Astrocyte (in vitro differentiated cells and primary cell): ENCODE measurements at places on chromosomes 7 and 10. TPM values are rescaled to one million over a fixed set of nuclear protein-coding genes. Genes with fewer than 3 reads are reported as not detected.
A peak's percentile ranks its signal among the peaks of the same experiment; 100 is the strongest.

- DNase-seq: no peak
- peaks cover 10% of the 10 kb centered on the region for H3K4me1 ChIP-seq
- no peak overlapping the region for H3K27ac ChIP-seq
- H3K36me3 ChIP-seq: no peaks in the 10 kb centered on the region
- no peak overlapping the region for H3K4me3 ChIP-seq
- peaks cover 2% of the 10 kb centered on the region for H3K27me3 ChIP-seq
Observed at GRCh38 chr7:29138588-29138987, 7.7 kb downstream of the CPVL start.

DNA sequence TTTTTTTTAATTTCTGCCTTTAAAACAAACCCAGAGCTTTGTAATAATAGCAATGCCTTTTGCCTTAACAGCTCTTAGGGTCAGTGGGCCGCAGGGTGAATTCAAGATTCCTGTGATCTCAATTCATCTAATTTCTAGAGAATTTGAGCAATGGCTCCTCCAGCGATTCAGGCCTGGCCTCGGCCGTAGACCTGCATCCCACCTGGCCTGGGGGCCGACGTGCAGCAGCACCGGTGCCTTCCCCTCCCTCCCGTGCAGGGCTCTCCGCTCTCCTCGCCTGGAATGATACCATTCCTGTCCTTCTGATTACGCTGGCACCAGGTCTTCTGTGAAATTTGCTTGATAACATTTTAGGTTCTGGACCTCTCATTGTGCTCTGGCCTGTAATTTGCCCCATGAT lies 172.5 kb downstream of the ADARB2 start:
- no peaks in the 10 kb centered on the region for H3K4me1 ChIP-seq
- H3K36me3 ChIP-seq: no peaks in the 10 kb centered on the region
- H3K4me3 ChIP-seq: no peak overlapping the region
- no peak for DNase-seq
- no peaks in the 10 kb centered on the region for H3K27me3 ChIP-seq

GRCh38 chr7:65832281-65832680 lies 40.6 kb upstream of the VKORC1L1 start:
- H3K27ac ChIP-seq: no peak overlapping the region
- no peak overlapping the region for H3K4me3 ChIP-seq
- DNase-seq: peak; percentile 37
- H3K36me3 ChIP-seq: no peaks in the 10 kb centered on the region
- H3K27me3 ChIP-seq: no peaks in the 10 kb centered on the region
- H3K4me1 ChIP-seq: no peaks in the 10 kb centered on the region

- no peak for DNase-seq
- no peak overlapping the region for H3K4me3 ChIP-seq
- peaks cover 46% of the 10 kb centered on the region for H3K36me3 ChIP-seq
- peaks cover 31% of the 10 kb centered on the region for H3K4me1 ChIP-seq
- no peaks in the 10 kb centered on the region for H3K27me3 ChIP-seq
Observed at GRCh38 chr10:13792006-13792405, 205.2 kb downstream of the PRPF18 start.

DNA sequence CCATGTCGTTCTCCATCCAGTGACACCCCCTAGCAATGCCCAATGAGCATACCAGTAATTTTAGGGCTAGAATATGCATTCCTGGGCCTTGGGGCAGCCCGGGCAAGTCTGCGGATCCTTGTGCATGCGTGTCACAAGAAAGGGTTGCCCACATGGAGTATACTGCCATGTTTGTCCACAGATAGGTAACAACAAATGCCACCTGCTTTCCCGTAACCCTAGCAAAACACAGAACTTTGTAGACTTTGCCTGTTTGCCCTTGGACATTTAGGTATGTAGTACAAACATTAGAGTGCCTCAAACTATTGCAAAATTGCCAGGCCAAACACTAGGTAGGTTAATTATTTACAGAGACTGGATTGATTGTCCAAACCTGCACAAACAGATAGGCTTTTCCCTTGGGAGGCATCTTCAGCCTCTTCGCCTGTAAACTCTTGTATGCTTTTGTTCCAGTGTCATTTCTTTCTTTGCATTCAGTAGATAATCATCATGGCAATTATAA lies 117.0 kb downstream of the ADCY1 start:
- no peak overlapping the region for H3K27ac ChIP-seq
- H3K27me3 ChIP-seq: no peaks in the 10 kb centered on the region
- H3K4me1 ChIP-seq: peaks cover 17% of the 10 kb centered on the region
- DNase-seq: no peak
- H3K36me3 ChIP-seq: no peaks in the 10 kb centered on the region

GRCh38 chr7:41720046-41720445 lies 17.2 kb upstream of the INHBA start:
- H3K4me1 ChIP-seq: no peaks in the 10 kb centered on the region
- no peak overlapping the region for H3K4me3 ChIP-seq
- no peaks in the 10 kb centered on the region for H3K36me3 ChIP-seq
- H3K27ac ChIP-seq: no peak overlapping the region
- DNase-seq: no peak
- H3K27me3 ChIP-seq: no peaks in the 10 kb centered on the region

- no peaks in the 10 kb centered on the region for H3K36me3 ChIP-seq
- no peak for DNase-seq
- no peak overlapping the region for H3K27ac ChIP-seq
- H3K27me3 ChIP-seq: no peaks in the 10 kb centered on the region
- no peaks in the 10 kb centered on the region for H3K4me1 ChIP-seq
- H3K4me3 ChIP-seq: no peak overlapping the region
Observed at GRCh38 chr7:10476642-10477041, 497.0 kb upstream of the PHF14 start.

DNA sequence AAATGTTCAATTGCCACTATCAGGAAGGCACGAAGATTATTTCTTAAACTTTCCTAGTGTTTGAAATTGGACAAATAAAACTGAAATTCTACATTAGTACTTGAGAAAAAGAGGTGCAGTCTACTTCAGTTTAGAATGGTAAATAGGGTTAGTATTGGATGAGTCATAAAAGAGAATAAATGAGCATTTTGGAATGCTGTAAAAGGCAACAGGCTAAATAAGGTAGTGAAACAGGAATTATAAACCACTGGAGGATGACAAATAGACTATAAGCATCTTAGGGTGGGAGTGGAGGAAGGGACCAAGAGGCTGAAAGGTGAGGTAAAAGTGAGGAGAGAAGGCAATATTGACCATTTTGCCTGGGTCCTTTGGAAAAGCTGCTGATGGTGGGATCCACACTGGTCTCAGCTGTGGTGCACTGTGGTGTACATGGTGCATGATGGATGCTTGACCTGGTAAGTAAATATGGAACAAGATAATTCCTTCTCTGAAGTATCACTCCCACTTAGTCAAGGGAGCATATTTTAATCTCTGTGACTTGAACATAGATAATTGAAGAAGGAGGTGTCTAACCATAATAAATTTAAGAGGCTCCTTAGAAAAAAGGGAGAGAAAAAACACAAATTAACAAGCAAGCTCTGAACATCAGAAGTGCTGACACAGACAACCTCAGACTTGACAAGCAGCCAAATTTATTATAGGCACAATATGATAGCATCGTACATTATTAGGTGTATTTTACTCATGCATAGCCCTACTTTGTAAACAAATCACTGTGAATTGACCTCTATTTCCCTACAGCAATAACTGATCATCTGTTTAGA lies 76.4 kb upstream of the SCIN start:
- H3K4me3 ChIP-seq: no peak overlapping the region
- no peaks in the 10 kb centered on the region for H3K4me1 ChIP-seq
- H3K27me3 ChIP-seq: no peaks in the 10 kb centered on the region
- H3K36me3 ChIP-seq: no peaks in the 10 kb centered on the region

DNA sequence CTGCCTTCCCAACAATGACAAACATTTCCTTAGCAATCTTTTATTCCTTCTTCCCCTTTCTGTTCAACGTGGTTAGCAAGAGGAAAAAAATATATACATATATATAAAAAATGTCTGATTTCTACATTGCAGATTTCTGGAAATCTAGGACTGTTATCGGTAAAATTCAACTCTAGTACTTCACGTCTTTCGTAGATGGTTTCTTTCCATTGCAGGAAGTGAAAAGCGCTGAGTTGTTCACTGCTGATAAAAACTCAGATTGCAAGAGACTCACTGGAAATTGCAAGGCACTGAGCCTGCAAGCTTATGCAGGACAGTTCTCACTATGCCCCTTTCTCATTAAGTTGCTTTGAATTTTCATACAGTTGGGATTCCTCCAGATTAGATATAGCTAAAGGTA lies 23.9 kb downstream of the KIN start:
- H3K27me3 ChIP-seq: no peaks in the 10 kb centered on the region
- DNase-seq: peak; percentile 26
- H3K36me3 ChIP-seq: peaks cover 47% of the 10 kb centered on the region
- H3K4me3 ChIP-seq: no peak overlapping the region

DNA sequence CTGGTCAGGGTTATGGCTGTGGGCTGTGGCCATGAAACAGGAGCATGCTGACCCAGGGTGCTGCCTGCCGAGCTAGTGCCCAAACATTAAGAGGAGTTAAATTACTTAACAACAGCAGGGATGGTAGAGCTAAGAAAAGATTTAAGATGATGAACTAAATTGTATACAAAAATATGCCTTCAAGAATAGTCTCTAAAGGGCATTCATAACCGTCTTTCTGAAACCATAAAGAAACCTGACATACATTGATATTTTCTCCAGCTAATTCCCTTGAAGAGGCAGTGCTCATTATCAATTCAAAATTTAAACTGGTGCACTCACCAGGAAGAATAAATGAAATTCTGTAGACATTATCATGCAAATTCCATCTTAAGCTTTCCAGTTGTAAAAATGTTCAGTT lies 265.8 kb upstream of the TAC1 start:
- no peaks in the 10 kb centered on the region for H3K36me3 ChIP-seq
- H3K27me3 ChIP-seq: no peaks in the 10 kb centered on the region
- no peak overlapping the region for H3K4me3 ChIP-seq
- DNase-seq: no peak

GRCh38 chr7:39379416-39379815 lies 186.8 kb upstream of the YAE1 start:
- H3K27me3 ChIP-seq: no peaks in the 10 kb centered on the region
- no peak for DNase-seq
- no peak overlapping the region for H3K4me3 ChIP-seq
- peaks cover 5% of the 10 kb centered on the region for H3K4me1 ChIP-seq
- H3K36me3 ChIP-seq: no peaks in the 10 kb centered on the region
- no peak overlapping the region for H3K27ac ChIP-seq

DNA sequence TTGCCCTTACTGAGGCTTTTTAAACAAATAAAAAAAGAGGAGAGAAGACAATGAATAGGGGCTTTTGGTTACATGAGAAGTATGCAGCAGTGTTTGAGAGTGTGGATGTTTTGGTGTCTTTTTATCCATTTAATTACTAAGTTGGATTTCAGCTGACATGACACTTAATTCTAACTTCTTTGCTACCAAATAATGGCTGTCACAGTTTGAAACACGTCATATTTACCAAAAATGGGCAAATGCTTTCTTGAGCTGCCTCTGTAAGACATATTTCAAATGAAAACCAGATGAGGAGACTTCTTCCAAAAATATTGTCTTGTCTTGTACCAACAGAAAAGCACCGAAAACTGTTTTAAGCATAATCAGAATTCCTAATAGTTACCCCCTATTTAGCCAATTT lies 4.0 kb downstream of the ABCB4 start:
- DNase-seq: no peak

DNA sequence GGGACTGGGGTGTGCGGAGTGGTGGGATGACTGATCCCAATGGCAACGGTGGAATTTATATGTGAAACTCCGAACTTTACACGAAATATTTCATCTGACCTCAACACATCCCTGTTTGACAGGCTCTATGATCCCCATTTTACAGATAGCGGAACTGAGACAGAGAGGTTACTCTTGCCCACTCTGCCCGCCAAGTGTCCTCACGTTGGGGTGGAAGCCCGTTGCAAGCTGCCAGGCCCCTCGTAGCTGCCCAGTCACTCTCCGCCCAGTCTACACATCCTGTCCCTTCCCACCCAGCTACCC lies 397 bp upstream of the NFE2L3 start:
- peaks cover 31% of the 10 kb centered on the region for H3K4me1 ChIP-seq
- no peaks in the 10 kb centered on the region for H3K36me3 ChIP-seq
- H3K4me3 ChIP-seq: peak overlapping the region; percentile 57
- no peak for DNase-seq
- H3K27me3 ChIP-seq: peaks cover 9% of the 10 kb centered on the region

DNA sequence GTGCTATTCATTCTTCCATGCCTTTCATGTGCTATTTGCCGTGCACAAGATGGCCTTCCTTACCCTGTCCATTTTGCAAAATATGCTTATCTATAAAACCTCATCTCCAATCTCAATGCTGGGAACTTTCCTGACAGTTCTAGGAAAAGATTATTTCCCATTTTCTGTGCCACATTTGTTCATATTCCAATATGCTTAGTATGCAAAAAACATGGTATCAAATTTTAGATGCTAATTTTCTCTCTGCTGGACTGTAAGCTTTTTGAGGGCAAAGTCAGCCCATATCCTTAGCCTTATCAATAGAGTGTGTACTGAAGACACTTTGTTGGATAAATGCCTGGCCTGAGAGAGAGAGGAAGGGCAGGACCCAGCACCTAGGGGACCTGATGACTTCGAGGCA lies 39.4 kb downstream of the MGAM2 start:
- H3K27ac ChIP-seq: no peak overlapping the region
- no peak for DNase-seq
- no peak overlapping the region for H3K4me3 ChIP-seq
- no peaks in the 10 kb centered on the region for H3K36me3 ChIP-seq

- H3K4me3 ChIP-seq: no peak overlapping the region
- H3K27me3 ChIP-seq: no peaks in the 10 kb centered on the region
- no peak overlapping the region for H3K27ac ChIP-seq
Observed at GRCh38 chr7:23967949-23968599, 258.1 kb downstream of the STK31 start.

GRCh38 chr10:4260483-4261124 lies 475.6 kb upstream of the KLF6 start:
- peak overlapping the region; percentile 30 for H3K27ac ChIP-seq
- no peaks in the 10 kb centered on the region for H3K27me3 ChIP-seq
- no peak overlapping the region for H3K4me3 ChIP-seq
- peak; percentile 52 for DNase-seq

CYP3A5 gene
- 0.07 TPM in 1 of 2 replicates, not detected in the other for total RNA-seq

ADIRF gene
- not detected in 2 replicates for total RNA-seq

LRRC18 gene
- not detected in 2 replicates for total RNA-seq

LIPF gene
- not detected in 2 replicates for total RNA-seq

ADAMTS14 gene
- total RNA-seq: 19.4 and 30.2 TPM in 2 replicates
